Endodermal cell (in vitro differentiated cells): ENCODE measurements at places on chromosomes 12 and 14. TPM values are rescaled to one million over a fixed set of nuclear protein-coding genes. Genes with fewer than 3 reads are reported as not detected.

- no peak for DNase-seq
Measured at GRCh38 chr12:77577791-77578190, 252.9 kb upstream of the NAV3 start.

GRCh38 chr14:95255013-95255412, 64.7 kb downstream of the CLMN start:
- peak; percentile 73 for DNase-seq

- DNase-seq = no peak
Measured at GRCh38 chr14:90828642-90829487, 12.6 kb upstream of the TTC7B start.

DNA sequence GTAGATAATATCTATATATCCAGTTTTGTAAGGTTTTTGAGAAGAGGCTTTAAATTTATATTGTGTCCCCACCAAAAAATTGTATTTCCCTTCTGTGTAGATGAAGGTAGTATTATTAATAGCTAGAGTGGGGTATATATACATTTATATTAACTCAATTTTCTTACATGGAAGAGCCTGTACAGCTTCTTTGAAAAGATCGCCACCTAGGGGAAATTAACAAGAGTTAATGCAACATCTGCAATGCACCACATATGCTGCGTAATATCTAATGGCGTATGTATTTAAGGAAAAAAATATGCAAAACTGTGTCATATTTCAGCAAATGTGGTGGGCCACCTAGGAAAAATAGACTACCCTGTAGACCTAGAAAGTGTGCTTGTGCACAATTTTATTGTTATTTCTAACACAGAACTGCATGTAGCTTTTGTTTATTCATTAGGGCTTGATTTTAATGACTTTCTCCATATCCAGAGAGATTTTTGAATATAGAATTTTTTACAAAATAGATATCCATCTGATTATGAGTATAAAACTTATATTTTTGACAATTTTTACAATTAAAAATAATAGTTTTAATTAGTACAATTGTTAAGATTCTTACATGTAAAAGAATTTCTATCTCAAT, 14.0 kb downstream of the CCER1 start:
- no peak for DNase-seq

DNA sequence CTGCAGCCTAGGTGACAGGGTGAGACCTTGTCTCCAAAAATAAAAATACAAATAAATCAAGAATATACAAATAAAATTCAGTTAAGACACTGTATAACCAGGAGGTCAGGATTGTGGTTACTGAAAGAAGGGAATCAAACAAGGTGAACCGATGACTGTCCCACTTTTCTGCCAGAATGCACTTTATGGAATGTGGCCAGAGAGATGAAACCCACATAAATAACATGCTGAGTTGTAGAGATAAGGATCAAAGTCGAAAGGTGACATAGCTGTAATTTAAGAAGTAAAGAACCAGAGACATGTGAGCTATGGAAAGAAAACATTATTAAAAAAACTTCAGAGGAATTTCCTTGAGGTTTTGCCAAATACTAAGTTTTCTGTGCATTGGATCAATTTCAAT, 1098.2 kb upstream of the USP15 start:
- DNase-seq = no peak

GRCh38 chr12:22262309-22262708, 72.2 kb downstream of the ST8SIA1 start:
- DNase-seq = peak; percentile 66

DNA sequence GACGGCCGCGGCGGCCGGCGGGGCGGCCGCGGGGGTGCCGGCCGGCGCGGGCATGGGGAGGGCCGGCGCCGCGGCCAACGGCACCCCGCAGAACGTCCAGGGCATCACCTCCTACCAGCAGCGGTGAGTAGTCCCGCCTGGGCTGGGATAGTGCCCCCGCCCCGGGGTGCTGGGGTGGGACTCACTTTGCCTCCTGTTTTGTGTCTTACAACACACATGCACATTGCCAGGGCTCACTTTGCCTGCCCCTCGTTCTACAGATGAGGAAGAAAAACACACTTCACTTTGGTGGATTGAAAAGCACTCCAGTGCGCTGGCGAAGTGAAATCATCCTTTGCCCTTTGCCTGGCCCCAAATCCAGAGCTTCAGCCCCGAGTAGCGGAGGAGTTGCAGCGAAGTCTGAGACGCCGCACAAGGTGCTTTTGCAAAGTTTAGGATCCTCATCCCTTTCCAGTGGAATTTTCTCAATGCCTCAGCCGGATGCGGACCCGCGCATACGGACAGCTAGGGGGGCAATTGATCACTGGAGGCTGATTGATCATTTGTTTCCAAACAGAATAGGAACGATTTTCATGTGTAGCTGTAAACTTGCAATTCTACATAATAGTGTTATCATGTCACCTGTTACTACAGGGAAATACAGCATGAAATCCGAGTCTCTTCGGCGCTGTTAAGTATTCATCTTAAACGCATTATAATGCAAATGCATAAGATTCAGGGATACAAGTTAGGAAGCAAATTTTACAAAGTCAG, 3.6 kb upstream of the NPAS3 start:
- peak; percentile 66 for DNase-seq

GRCh38 chr12:108773798-108774788, 42.8 kb upstream of the CORO1C start:
- DNase-seq = peak; percentile 62

GRCh38 chr14:51225751-51226150, 14.3 kb upstream of the TMX1 start:
- no peak for DNase-seq

- DNase-seq = no peak
Measured at GRCh38 chr12:82411546-82412230, 53.4 kb downstream of the METTL25 start.

DNA sequence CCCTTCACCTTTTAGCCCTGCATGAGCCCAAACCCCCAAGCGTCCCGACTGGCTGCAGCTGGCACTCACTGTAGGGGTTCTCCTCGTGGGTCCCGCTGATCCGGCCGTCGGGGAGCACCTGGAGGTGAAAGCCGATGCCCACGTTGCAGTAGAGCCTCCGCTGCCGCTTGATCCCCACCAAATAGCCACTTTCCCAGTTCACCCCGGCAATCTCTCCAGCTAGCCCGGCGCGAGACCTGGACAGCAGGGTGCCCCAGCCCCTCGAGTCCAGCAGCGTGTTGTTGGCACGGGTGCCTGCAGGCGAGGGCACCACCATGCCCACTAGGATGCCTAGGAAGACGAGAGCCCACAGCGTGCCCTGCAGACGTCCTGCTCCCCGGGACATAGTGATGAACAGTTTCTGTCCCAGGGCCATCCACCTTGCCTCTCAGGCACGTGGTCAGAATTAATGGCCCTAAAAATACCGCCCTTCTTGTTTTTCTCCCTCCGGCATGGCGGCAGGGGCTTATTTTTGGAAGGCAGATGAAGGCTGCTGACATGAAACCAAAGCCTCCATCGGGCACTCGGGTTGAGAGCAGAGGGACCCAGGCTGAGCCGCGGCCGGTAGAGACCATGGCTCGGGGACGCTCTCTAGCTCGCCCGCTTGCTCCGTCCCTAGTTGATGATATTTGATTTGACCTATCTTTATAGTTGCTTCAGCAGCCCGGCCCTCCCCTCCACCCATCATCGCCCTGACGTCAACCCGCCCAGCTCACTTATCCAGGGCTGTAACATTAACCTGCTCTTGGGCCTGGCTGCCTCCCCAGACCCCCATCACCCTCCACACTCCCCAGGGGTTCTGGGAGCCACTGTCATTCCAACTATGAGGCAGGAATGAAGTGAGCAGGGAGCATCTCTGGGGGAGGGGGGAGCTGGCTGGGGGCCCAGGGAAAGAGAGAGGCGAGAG, at the start of gene FGF6:
FGF6 (minus strand) TSS at position 660 of the 946 bp plus-strand sequence; CDS start at position 415, 245 bp downstream.
- DNase-seq = peak; percentile 46

LTB4R2 gene
- 6.4 to 7.6 TPM (median 7.4 TPM) in 3 replicates for total RNA-seq

GRCh38 chr12:113273053-113273725, 51.9 kb downstream of the TPCN1 start:
- DNase-seq = peak; percentile 67

DNA sequence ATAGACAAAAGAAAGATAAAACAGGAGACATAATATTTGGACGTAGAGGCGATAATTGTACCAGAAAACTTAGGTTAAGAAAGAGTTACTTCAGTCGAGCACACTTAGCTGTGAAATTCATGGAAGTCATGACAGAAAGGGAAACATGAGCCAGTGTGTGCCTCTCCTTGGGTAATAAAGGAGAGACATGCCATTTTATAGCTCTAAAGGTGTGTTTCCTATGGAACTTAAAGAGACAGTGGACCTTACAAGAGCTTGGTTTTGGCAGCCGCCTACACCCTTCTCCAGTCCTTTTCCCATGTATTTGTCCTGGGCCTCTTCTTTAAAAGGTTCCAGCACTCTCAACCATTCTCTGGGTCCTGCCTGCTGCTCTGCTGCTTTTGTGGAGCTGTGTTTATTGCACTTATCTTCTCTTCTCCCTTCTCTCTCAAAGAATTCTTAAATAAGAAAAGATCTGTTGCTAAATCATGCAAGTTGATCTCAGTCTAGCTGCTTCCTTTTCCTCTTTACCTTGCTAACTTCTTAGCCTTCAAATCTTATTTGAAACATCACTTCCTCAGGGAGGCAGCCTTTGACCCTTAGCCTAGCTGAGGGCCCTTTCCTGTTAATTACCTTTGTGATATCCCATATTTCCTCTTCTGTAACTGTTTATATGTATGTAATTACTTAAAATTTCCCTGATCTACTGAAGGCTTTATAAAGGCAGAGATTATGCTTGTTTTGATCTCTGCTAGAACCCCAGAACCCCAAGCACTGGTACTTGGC, 81.8 kb upstream of the EVL start:
- no peak for DNase-seq

DNA sequence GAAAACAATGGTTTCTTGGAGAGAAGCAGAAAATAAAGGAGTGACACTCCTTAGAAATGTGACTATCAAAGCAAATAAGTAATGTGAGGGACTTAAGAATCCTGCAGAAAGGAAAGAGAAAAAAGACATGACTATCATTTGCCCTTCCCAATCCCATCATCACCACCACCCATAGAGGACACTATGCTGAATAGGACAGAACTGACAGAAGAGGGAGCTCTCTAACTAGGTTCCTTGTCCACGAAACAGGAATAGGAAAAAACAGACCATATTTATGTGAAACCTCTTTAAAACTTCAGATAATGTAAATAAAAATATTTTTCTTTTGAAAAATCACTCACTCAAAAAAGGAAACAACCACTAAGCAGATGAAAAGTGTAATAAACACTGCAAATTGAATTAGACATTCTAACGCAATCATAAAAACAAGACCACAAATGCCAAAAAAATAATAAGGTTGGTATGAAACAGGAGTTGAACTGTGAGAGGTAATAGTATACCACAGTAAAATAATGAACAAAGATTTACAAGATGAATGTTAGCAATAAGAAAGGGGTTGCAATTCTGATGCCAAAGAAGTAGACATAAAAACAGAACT, 24.1 kb downstream of the KLRD1 start:
- peak; percentile 48 for DNase-seq

- peak; percentile 22 for DNase-seq
Measured at GRCh38 chr12:51406859-51407258, 15.7 kb upstream of the GALNT6 start.

DNA sequence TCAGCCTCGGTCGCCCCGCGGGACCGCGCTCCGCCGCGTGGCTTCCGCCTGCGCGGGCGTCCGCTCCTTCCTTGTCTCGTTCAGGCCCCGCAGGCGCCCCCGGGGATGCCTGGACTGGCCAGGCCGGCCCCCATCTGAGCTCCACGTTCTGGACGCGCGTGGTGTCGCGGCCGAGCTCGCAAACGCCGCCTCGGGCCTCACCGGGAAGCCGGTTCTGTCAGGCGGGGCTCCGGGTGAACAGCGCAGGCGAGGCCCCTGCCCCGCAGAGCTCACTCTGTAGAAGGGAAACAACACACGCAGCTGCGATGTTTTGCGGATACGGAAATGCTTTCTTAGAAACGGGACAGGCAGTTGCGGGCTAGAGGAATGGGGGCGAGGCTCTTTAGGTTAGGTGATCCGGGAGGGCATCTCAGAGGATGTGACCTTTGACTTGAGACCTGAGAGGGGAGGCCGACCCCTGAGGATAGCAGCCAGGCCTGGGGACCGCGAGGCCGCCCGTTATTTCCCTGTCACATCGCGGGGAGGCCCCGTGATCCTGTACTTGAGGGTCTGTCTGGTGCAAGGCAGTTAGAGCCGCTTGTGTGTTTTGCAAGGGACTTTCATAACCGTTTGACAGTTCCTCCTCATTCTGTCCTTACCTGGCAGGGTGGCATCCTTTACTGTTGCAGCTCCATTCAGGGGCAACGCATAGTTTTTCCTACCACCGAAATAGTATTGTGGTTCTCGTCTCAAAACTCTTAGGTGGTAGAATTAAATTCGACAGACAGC, 584 bp downstream of the VRK1 start:
- DNase-seq = peak; percentile 71

DNA sequence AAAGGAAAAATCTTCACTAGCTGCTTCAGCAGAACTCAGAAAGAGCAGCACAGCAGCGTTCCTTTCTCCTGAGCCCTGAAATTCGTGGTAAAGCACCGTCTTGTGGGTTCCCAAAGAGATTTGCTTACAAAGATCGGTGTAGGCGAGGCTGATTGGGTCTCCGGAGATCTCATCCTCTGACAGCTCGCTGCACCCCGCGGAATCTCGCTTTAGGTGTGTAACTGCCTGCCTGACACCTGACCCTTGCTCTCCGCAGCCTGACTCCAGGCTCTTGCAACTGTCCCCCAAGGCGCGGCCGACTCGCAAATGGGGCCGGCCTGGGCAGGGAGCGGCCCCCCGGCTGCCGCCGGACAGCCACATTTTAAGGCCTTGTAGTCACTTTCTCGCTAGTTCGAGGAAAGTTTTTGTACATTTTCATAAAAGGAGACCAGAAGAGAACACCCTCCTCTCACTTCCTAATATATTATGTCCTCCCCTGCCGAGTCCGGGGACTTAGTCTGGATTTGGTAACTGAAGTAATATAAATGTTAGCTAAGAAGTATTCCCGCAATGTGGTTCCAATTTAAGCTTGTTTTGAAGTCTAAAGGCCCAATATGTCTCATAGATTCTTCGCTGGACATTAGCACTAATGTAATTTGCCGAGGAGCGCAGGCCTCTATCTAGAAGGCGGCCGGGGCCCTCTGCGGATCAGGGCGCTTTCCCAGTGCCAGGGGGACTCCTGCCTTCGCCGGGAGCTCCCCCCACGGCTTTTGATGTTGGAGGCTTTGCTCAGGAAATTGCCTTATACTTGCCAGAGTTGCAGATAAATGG, 177.3 kb upstream of the CDKN3 start:
- peak; percentile 81 for DNase-seq

KRT85 gene
- total RNA-seq = not detected in 2 replicates

DNA sequence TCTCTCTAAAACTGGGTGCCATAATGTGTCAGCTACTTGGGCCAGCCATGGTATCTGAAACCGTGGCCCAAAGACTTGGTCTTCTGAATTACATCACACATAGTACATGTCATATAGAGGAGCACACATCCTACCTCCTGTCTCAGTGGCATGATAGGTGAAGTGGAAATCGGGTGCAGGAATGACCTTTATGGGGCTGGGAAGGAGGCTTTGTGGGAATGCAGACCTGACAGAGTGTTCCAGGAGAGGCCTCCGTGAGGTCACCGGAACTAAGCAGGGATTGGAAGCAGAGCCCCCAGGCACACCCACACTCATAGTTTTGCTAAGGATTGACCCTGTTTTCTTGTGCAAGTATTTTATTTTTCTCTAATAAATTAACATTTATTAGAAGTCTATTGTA, 82.6 kb downstream of the NTF3 start:
- DNase-seq = peak; percentile 17

- DNase-seq = peak; percentile 92
Measured at GRCh38 chr12:125185311-125185739, 120.1 kb downstream of the AACS start.

RGS6 gene
- total RNA-seq = 10.1 to 13.6 TPM (median 13.2 TPM) in 3 replicates

GRCh38 chr12:59834659-59835474, 239.0 kb downstream of the SLC16A7 start:
- DNase-seq = no peak

TMEM132C gene
- 0.23 to 0.53 TPM (median 0.33 TPM) in 3 replicates for total RNA-seq

GRCh38 chr12:52061470-52062166, 8.2 kb upstream of the ATG101 start:
- no peak for DNase-seq
